ENCODE measurements at places on chromosomes 13 and 19. TPM values are rescaled to one million over a fixed set of nuclear protein-coding genes. Genes with fewer than 3 reads are reported as not detected.

The C1QTNF9B gene
- total RNA-seq, result not detected

DNA sequence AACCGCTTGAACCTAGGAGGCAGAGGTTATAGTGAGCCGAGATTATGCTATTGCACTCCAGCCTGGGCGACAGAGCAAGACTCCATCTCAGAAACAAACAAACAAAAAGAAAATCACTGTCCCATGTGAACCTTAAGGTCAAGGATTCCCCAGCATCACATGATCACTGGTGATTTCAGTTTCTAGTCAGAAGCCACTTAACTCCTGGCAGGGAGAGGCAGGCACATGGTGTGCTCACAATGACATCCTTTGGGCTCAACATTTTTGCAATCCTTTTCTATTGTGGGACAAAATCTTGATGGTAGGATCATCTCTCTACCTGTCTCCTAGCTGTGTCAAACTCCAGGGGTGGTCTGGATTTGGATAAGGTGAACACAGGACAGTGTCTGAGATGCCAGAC lies 12.1 kb downstream of the AKAP8 start:
- DNase-seq, result no peak

DNA sequence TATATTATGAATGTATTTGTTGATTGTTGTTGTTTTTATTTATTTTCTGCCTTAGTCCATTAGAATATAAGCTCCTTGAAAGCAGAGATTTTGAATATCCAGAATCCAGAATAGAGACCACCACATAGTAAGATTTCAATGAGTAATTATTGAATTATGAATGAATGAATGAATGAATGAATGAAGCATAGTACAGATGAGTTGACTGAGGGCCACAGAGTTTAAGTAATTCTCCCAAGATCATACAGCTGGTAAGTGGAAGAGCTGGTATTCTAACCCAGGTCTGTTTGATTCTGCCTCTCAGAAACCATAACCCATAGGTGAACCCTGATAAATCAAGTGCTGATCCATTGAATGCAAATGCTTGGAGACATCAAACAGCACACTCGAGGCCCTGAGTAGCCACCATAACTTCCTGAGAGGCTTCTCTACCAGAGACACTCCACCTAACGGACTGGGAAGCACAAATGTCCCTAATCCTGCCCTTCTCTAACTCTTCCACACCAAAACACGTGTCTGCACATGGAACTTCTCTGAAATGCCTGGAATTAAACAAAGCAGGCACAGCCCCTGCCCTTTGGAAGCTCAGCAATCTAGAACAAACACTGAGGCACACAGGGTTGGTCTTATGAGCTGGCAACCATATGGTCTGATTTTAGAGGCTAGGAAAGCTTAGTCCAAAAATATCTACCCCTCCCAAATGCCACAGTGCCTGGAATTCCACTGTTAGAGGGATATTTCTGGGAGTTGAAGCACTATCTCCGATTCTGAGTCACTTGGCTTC lies 190.1 kb downstream of the FOXO1 start:
- no peak for DNase-seq

GRCh38 chr13:76164290-76164689 lies 528.2 kb downstream of the LMO7 start:
- DNase-seq, result no peak

GRCh38 chr13:44299152-44299943 lies 74.3 kb upstream of the SERP2 start:
- no peak for DNase-seq
